ENCODE measurements at places on chromosomes 7 and 10.

DNA sequence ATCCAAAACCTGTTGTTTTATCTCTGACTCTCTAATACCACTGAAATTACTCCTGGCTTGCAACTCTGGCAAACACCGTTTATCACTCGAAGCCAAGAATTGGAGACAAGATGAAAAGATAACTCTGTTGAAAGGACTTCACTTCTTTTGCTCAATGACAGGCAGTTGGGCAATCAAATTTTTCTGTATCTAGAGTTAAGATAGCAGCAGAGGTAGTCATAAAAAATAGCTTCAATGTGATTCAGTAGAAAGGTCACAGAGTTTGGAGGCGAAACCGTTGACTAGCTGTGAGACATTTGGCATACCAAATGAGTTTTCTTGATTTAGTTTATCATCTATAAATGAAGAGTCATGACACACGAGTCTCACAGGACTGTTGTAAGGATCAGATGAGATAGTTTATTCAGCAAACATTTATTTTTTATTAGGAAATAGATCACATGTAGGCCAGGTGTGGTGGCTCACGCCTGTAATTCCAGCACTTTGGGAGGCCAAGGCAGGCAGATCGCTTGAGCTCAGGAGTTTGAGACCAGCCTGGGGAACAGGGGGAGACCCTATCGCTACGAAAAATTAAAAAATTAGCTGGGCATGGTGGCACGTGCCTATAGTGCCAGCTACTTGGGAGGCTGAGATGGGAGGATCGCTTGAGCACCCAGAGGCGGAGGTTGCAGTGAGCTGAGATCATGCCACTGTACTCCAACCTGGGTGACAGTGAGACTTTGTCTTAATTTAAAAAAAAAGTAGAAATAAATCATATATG lies 23.6 kb downstream of the AKR1B1 start:
- no peak for DNase-seq

- no peak for DNase-seq
Observed at GRCh38 chr7:23298141-23298881, 828 bp upstream of the MALSU1 start.

GRCh38 chr7:95276114-95276513 lies 48.2 kb downstream of the PON1 start:
- no peak for DNase-seq

GRCh38 chr10:103698266-103698665 lies 157.1 kb downstream of the SH3PXD2A start:
- DNase-seq, result no peak

GRCh38 chr10:15540727-15541126 lies 169.6 kb upstream of the FAM171A1 start:
- no peak for DNase-seq
